ENCODE measurements at places on chromosomes 12 and 14.

DNA sequence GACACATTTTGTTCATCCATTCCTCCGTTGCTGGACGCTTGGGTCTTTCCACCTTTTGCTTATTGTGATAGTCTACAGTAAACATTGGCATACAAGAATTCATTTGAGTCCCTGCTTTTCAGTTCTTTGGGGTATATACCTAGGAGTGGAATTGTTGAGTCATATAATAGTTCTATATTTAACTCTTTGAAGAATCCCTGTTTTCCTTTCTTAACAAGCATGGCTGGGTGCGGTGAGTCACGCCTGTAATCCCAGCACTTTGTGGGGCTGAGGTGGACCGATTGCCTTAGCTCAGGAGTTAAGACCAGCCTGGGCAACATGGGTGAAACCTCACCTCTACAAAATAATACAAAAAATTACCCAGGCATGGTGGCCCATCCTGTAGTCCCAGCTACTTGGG lies 75.4 kb downstream of the CCDC92 start:
- no peak for DNase-seq

- no peak for DNase-seq
These were observed 58.5 kb downstream of the WNK1 start for GRCh38 chr12:810671-811415.

- no peak for DNase-seq
These were observed 232.1 kb upstream of the SYT10 start for GRCh38 chr12:33671676-33672075.

DNA sequence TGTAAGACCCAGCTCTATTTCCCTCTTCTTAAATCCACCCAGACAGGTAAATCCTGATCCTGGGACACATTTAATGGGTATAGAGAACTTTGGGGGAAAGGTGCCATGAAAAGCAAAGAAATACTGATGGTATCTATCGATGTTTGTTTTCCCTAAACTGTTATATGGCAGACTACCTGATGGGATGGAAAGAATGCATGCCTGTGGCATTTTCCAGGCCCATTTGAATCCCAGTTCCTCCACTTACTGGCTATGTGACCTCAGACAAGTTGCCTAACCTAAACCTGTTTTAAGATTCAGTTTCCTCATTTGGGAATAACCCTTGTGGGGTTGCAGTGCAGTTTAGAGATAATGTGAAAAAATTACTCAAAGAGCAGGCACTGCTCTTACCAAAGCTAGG lies 404.5 kb downstream of the FUT8 start:
- no peak for DNase-seq

DNA sequence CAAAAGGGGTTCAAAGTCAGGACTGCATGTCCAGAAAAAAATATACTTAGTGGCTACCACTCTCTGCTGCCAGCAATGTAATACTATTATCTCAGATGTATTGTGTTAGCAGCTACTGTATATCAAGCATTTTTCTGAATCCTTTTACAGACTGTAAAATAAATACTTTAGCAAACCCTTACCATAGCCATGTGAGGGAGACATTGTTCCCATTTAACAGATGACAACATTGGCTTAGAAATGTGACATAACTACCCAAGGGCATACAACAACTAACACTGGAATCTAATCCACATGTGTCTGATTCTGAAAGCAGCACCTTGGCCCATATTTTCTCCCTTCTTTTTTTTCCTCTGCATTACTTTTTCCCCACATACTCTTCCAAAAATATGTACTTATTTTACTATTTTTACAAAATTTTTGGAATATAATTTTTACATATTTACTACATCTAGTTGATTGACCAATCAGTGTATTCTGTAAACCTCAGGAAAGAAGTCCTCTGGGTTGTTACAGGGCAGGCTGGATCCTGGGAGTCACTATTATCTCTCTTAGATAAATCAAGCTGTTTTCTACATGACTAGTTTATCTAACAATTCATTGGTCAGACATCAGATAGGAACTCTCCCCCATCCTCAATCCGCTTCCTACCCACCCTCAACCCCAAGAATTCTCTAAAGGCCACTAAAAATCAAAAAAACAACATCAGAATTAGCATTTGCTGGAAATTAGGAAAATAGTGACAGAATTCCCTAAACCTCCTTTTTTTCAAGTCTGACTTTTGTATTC lies 154.1 kb downstream of the BTG1 start:
- DNase-seq = peak; percentile 51

DNA sequence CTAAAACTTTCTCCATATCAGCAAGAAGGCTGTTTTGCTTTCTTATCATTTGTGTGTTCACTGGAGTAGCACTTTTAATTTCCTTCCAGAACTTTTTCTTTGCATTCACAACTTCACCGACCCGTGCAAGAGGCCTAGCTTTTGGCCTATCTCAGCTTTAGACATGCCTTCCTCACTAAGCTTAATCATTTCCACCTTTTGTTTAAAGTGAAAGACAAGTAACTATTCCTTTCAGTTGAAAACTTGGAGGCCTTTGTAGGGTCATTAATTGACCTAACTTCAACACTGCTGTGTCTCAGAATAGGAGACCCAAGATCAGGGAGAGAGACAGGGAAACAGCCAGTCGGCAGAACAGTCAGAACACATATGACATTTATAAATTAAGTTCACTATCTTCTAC lies 39.3 kb downstream of the BBS10 start:
- no peak for DNase-seq

GRCh38 chr12:132711080-132711843 lies 620 bp downstream of the PGAM5 start:
- DNase-seq = no peak

GRCh38 chr14:88852632-88853031 lies 28.2 kb downstream of the TTC8 start:
- DNase-seq = no peak

DNA sequence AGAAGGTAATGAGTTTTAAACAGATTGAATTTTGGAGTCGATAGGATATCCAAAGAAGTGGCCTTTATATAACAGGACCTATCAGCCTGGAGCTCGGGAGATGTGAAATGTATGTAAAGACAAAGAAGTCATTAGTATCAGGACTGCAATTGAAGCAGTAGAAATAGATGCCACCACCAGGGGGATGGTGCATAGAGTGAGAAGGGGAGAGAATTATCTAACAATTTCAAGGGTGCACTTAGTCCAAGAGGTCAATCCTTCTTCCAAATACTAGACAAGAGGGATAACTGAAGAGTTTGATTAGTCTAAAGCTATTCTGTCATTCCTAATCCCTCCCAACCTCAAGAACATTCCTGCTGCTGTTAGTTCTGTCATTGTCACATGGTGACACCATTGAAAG lies 127.8 kb downstream of the CFAP54 start:
- DNase-seq = peak; percentile 9

DNA sequence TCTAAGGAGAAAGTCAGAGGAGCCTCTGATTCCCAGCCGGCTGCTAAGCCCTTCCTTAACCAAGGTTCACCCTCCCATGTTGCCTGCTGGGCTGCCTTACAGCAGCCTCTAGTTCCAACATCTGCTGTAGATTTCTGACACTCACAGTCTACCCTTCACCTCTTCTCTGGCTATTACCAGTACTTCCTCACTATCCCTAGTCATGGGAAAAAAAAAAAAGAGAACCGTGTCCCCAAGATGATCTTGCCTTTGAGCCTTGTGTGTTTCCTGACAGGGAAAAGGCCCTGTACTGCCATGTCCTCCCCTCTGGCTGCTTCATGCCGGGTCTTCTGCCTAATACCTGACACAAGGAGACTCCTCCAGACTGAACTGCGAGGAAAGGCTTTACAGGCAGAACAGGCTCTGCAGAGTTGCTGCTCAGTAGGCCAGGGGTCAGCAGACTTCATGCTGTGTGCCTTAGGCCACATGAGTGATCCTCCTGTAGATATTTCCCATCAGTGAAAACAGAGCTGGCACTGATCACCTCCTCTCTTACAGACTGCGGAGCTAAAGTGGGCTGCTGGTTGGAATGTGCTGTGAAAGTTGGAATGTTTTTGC lies 46.8 kb downstream of the PRKCH start:
- DNase-seq = no peak

- no peak for DNase-seq
These were observed 11.8 kb upstream of the ENDOU start for GRCh38 chr12:47736877-47737676.

GRCh38 chr14:102571043-102571442 lies 21.4 kb upstream of the RCOR1 start:
- DNase-seq = no peak

DNA sequence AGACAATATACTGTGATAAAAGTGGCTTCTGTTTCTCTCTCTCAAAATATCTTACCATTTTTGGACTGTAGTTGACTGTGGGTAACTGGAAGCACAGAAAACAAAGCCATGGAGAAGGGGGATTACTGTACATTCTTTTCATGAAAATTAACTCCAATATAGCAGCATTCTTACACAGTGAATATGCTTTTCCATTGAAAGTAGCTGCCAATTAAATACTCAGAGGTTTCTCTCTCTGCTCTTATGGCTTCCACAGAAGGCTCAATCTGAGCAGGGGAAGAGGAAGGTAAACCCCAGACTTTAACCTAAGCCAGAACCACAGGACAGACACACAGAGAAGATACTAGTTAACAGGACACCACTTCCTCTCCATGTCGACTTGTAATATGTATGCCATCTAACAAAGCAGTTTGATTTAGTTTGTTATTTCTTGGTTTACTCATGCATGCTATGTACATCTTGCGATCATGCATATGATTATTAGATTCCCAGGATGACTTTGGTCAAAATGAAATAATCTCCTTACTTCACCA lies 150.2 kb downstream of the SSPN start:
- DNase-seq = peak; percentile 53

GRCh38 chr12:111155521-111155920 lies 213.4 kb downstream of the PHETA1 start:
- no peak for DNase-seq

- no peak for DNase-seq
These were observed 152.7 kb upstream of the KITLG start for GRCh38 chr12:88733008-88733407.

DNA sequence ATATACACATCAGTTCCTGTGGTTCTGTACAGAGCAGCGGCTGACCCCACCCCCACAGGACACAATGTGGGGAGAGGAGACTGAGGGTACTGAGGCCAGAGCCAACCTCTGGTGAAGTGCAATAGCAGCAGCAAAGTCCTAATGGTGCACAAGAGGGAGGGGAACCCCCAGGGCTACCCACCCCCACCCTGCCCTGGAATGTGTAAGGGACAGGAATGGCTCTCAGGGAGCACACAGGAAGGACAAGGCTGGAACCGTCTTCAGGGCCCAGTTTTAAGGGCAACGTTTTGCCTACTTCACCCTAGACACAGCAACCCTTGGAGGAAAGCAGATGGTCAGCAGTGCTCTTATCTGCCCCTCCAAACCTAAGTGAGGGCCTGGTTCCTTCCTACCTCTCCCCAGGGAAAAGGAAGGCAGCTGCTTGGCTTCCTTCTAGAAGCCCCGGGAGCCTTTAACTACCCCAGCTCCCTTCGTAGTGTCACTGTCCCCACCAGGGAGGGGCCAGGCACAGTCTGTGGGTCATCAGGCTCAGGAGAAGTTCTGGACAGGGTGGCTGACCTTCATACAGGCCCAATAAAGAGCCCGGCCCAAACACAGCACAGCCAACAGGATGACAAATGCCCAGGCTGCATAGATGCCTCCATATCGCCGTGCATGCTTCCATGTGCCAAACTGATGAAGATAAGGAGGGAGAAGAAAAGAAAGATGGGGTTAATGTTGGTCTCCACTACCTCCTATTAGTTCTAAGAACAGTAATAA lies 3.0 kb downstream of the PIP4P1 start:
- DNase-seq = no peak

DNA sequence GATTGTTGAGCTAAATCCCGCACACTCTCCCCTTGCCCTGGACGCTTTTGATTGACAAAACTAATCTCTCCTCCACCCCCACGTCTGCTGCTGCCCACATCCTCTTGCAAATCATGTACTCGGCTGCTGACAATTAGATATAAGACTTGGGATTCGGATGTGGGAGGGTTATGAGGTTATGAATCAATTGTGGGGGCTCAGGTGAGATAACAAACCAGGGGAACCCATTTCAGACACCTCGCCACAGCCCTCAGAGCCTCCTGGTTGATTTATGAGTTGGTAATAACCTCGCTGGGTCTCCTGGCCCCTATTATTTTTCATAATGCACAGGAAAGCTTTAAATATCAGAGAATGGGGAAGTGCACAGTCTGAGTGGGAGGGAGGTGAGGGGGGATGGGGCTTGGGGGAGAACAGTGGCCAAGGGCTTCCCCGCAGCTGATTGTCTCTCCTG lies 449.9 kb downstream of the DPF3 start:
- DNase-seq = peak; percentile 92

DNA sequence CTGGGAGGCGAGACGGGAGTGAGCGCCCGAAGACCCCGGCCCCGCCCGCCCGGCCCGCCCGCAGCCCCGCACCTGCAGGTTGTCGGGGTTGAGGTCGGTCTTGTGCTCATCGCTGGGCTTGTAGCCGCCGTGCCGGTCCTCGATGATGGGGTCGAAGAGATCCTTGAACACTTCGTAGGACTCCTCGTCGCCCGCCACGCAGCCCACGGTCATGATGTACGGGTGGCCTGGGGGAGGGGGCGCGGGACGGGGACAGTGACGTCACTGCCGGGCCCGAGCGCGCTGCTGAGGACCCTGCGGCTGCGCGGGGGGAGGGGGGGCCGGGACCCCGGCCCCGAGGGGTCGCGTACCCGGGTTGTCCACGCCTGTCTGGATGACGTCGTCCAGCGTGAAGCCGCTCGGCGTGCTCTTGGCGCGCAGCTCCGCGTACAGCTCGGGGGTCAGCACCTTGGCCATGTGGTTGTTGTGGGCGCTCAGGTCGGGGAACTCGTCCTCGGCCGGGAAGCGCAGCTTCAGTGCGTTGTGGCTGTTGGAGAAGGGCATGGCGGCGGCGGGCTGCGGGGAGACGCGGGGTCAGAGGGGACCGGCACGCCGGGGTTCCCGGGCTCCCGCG lies 573 bp downstream of the CKB start:
- no peak for DNase-seq

DNA sequence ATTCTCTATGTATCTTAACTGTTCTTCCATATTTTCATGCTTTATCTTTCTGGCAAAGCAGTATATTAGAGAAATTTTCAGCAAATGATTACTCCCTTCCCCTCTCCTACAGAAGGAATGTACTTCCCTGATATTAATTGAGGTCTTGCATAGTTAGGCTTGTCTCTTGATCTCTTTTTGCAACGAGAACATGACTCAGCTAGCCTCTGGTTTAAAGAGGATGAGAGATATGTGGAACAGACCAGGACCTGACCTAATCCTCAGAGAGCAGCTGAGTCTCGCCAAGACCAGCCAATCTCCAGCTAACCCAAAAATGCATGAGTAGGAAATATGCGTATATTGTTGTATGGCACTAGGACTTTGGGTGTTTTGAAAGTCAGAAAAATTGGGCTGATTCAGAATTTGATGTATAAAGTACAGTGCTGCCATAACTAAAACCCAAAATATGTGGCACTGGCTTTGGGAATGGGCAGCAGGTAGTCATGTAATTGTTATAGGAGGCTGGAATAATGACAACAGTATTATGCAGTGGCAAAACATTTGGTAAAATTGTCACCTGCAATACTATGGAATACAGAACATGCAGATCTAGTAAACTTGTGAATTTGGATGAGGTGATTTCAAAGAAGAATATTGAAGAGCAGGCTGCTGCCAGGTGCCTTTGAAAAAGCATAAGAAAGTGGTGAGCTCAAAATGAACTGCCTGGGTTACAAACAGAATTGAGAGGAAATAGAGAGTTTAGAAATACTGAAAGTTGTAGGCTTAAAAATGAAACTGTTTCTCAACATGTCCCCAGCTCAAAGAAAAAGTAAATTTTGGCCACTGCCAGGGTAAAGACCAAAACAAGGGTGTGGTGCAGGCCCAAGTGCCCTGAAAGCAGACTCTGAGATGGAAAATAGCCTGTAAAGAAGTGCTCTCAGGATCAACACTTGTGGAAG lies 9.3 kb upstream of the USP15 start:
- no peak for DNase-seq
